ENCODE measurements at places on chromosomes 3 and 15. TPM values are rescaled to one million over a fixed set of nuclear protein-coding genes. Genes with fewer than 3 reads are reported as not detected.

- DNase-seq: no peak
Observed at GRCh38 chr3:27311400-27311799, 57.8 kb downstream of the NEK10 start.

TMEM108 gene
- not detected for total RNA-seq

DNA sequence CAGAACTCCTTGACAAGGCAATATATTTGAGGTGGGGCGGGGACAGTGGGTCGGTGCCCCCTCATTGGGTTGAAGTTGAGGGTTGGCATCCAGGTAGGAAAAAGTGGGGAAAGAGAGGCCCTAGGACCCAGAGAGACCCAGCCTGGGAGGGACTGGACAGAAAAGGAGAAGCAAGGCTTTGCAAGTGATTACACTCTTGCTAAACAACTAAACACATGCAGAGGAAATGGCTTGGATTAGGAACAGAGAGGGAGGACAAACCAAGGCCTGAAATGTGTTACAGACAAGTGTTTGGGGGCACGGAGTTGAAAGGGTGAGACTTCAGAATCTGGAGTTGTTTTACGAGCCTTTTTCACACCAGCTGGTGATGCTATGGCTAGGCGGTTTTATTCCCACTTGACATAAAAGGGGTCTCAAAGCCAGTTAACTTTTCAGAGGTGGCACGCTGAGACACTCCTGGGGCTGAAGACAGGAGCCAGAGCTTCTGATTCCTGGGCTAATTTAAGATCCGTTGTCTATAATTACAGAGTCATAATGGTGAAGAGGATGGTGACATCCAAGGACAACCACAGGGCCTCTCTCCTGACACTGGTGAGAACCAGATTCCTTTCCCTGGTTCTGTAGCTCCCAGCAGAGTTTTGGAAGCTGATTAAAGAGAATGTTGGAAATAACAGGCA lies 7.7 kb upstream of the KCTD6 start:
- no peak for DNase-seq

DNA sequence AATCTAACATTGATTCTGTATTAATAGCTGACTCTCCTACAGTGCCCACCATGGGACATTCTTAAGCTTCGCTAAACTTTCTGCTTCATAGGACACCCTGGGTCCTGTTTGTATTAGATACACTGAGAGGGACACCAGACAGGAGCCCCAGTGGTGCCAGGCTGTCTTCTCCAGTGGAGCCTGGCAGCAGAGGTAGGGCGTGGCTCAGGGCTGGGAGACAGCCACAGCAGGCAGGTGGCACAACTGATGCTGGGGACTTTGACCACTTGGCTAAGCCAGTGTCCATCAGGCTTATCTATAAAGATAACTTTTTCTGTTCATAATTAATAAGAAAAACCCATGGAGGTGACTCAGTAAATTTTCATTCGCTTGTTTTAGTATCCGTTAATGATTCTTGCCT lies 21.8 kb downstream of the NIPA1 start:
- peak; percentile 87 for DNase-seq

- DNase-seq: no peak
Observed at GRCh38 chr3:5053021-5053831, 68.9 kb upstream of the ARL8B start.

DNA sequence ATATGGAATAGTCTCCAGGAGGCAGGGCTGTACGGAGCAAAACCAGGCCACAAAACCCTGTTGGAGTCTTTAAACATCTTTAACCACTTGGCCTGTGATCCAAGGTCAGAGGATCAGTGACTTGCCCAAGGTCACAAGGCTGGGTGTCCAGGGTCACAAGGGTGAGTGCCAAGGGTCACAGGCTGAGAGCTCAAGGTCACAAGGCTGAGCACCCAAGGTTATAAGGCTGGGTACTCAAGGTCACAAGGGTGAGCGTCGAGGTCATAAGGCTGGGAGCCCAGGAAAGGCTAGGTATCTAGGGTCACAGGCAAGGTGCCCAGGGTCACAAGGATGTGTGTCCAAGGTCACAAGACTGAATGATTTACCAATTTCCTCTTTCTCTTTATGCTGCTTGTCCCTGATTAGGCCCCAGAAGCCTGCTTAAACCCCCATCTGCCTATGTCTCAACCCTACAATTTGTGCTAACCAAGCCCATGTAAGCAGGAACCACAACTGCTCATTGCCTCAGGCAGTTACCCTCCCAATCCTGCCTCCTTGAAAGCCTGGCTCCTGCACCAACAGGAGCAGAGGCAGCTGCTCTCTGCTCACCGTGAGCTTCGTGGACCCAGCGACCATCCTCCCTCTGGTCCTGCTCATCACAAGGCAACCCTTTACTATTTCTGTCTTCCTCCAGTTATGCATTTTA lies 51.5 kb downstream of the MGLL start:
- no peak for DNase-seq

DNA sequence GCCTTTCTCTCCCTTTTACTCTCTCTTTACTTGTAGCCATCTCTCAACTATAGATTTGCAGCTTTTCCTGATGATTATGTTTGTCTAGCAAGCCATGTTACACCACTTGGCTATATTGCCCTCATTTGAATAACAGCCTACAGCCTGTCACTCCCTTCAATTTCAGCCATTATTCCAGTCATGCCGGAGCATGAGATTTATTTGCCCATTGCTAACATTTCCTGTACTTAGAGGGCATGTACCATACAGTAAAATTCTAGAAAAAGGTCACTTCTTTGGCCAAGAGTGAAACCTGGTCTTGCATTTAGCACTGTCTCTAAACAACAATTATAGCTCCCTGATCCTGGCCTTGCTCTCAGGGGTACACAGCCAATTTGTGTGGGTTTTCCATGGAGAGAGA lies 221.7 kb upstream of the TMC3 start:
- DNase-seq: no peak

SMAD6 gene
- 11.0 TPM for total RNA-seq

- no peak for DNase-seq
Observed at GRCh38 chr3:162517110-162517509, 1020.5 kb downstream of the OTOL1 start.

THSD4 gene
- total RNA-seq: 59.5 TPM

GRCh38 chr15:86892774-86893449 lies 813.2 kb downstream of the AGBL1 start:
- DNase-seq: no peak

TRIM42 gene
- total RNA-seq: not detected

Measured in Peyer's patch (tissue), 4 donors.